ENCODE measurements at places on chromosomes 7 and 10.

DNA sequence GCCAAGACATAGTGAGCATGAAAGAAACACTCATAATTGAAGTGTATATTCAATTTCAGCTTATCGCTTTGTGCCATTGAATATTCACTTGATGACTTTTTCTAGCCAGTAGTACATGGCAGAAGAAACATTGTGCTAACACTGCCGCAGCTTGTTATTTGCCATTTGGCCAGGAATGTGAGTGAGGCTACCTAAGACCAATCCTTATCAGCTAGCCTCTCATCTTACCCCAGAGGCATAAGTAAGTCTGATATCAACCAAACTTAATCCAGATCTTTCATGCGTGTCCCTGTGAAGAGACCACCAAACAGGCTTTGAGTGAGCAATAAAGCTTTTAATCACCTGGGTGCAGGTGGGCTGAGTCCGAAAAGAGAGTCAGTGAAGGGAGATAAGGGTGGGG, 586.0 kb upstream of the MBL2 start:
- DNase-seq, result no peak

DNA sequence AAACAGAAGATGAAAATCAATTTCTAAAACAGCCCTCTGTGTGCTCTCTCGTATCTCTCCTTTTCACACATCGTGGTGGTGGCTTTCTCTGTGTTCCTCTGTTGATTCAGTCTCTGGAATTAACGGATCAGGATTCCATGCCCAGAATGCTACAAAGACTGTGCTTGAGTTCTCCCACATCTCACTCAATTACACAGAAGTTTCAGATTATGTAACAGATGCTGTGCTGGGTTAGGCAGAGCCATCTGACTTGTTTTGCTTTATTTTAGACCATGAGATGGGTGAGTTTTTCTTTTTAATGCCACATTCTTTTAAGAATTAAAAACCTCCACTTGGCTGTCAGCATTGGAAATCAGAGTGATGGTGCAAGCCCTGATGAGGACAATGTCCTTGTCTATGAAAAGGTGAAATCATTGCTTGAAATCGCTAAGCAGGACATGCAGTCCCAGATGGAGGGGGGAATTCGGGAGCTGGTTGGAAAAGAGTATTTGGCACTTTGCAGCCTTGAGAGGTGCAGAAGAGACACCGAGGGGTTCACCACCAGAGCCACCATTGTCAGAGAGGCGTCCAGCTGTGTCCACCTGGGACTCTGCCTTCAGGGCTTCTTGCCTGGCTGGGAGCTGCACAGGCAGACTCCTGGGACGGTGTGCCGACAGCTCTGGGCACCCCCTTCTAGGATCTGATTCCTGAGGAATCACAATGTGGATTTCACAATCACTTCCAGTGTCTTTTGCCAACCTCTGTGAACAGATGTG, 80.4 kb downstream of the EGFR start:
- DNase-seq, result no peak

DNA sequence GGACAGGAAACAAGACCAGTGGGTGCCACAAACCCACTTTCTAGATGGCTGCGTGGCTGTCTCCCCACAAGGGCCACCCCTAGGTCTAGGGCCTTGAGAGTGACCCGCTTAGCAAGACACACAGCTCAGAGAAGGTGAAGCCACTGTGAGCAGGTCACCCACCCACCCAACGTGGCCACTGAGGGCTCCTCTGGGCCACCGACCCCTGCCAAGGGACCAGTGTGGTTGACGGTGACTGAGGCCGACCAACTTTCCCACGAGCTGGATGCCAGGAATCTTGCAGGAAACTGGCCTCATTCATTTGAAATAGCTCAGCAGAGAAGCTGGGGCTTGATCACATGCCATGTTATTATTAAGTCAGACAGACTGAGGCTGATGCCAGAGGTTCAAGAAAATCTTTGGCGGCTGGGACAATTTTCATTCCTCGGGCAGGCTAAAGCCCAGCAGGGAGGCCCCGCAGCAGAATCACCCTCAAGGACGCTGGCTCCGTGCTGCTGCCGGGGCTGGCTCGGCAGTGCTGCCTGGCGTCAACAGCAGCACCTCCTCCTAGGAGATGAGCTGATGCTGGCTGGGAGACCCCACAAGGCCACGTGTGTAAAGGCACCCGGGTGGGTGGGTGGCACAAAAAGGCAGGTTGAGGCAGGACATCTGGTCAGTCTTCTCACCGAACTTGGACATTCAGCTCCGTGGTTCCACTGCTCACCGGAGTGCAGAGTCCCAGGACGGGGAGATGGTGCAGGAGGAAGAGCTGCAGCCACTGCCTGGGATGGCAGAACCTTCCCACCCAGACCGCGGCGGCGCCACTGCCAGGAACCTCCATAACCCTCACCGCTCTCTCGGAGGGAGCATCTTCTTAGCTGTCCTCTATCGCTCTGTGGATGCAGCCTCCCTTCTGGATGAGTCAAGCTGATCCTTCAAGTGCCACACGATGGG, 57.8 kb downstream of the ZRANB1 start:
- no peak for DNase-seq

GRCh38 chr7:120442838-120443237, 169.9 kb downstream of the KCND2 start:
- DNase-seq, result no peak
